Suprapubic skin (tissue), 4 donors: ENCODE measurements at places on chromosomes 5 and 9. TPM values are rescaled to one million over a fixed set of nuclear protein-coding genes. Genes with fewer than 3 reads are reported as not detected.
A peak's percentile ranks its signal among the peaks of the same experiment; 100 is the strongest.

The ABLIM3 gene
- total RNA-seq = 4.7 TPM

The SOWAHA gene
- 0.23 TPM for total RNA-seq

GRCh38 chr5:124162767-124163532 is 583.5 kb downstream of the ZNF608 start:
- DNase-seq = no peak
- no peaks in the 10 kb centered on the region for H3K27me3 ChIP-seq

The TSPAN17 gene
- total RNA-seq = 19.2 TPM

The GABRB2 gene
- 0.24 TPM for total RNA-seq

DNA sequence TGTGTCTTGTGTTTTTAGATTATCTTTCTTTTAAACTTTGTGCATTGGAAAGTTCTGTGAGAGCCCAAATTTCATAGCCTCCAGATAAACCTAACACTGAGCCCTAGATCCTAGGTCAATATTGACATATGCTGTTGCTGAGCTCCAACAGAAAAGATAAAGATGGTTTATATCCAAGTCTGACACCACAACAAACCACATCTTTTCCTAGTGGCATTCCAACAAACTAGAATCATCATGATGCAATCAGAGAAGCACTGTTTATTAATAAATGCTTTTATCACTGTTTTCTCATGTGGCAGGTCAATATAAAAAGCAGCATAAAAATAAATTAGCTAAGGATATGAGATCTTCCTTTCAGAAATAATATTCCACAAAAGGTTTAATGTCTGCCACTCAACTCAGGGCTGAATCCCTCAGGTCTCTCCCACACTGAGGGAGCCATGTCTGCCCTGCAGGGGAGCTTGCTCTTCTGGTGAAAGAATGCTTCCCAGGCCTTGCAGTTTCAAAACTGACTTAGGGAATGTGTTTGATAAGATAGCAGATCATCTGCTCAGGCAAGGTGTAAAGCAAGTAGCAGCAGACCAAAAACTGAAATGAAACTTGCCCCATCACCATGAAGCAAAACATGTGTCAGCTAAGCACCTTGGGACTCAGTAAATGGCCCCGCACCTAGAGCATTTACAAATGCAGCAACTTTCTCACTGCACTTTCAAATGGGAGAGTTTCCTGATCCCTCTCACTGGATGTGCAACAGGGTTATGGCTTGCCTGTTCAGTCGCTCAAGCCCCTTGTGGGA is 493.0 kb downstream of the AGTPBP1 start:
- no peaks in the 10 kb centered on the region for H3K4me1 ChIP-seq
- no peak for DNase-seq
- H3K27me3 ChIP-seq = no peaks in the 10 kb centered on the region
- no peaks in the 10 kb centered on the region for H3K36me3 ChIP-seq

The IER5L gene
- 8.2 TPM for total RNA-seq

The LAMC3 gene
- 5.0 TPM for total RNA-seq

- H3K27me3 ChIP-seq = no peaks in the 10 kb centered on the region
- no peaks in the 10 kb centered on the region for H3K36me3 ChIP-seq
- peaks cover 4% of the 10 kb centered on the region for H3K4me1 ChIP-seq
- H3K27ac ChIP-seq = no peak overlapping the region
- H3K4me3 ChIP-seq = no peak overlapping the region
These were observed 173.3 kb upstream of the HMHB1 start for GRCh38 chr5:143638654-143639053.

- H3K36me3 ChIP-seq = no peaks in the 10 kb centered on the region
- no peaks in the 10 kb centered on the region for H3K27me3 ChIP-seq
- no peak overlapping the region for H3K27ac ChIP-seq
- no peak overlapping the region for H3K4me3 ChIP-seq
- H3K4me1 ChIP-seq = peaks cover 3% of the 10 kb centered on the region
These were observed 201.7 kb downstream of the BNC2 start for GRCh38 chr9:16668734-16669295.

GRCh38 chr9:91162784-91163443 is 198.8 kb downstream of the AUH start:
- no peaks in the 10 kb centered on the region for H3K36me3 ChIP-seq
- peak overlapping the region; percentile 36 for H3K27ac ChIP-seq
- H3K4me1 ChIP-seq = peaks cover 30% of the 10 kb centered on the region
- no peak for DNase-seq

The SAP30L gene
- 16.1 TPM for total RNA-seq

GRCh38 chr5:179319123-179319522 is 26.1 kb downstream of the ADAMTS2 start:
- H3K27ac ChIP-seq = no peak overlapping the region
- peaks cover 22% of the 10 kb centered on the region for H3K4me1 ChIP-seq
- peak; percentile 30 for DNase-seq
- H3K36me3 ChIP-seq = no peaks in the 10 kb centered on the region

DNA sequence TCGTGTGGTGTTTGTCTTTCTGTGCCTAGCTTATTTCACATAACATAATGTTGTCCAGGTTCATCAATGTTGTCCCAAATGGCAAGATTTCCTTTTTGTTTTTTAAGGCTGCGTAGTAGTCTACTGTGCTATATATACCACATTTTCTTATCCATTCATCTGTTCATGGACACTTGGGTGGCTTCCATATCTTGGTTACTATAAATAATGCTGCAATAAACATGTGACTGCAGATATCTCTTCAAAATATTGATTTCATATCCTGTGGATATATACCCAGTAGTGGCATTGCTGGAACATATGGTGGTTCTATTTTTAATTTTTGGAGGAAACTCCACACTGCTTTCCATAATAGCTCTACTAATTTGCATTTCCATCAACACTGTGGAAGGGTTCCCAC is 25.5 kb upstream of the CCNH start:
- no peak for DNase-seq
- no peak overlapping the region for H3K27ac ChIP-seq
- H3K4me3 ChIP-seq = no peak overlapping the region
- H3K4me1 ChIP-seq = no peaks in the 10 kb centered on the region
- no peaks in the 10 kb centered on the region for H3K27me3 ChIP-seq

- peak overlapping the region; percentile 75 for H3K27ac ChIP-seq
- H3K27me3 ChIP-seq = no peaks in the 10 kb centered on the region
- H3K4me1 ChIP-seq = peaks cover 76% of the 10 kb centered on the region
- no peak for DNase-seq
- no peak overlapping the region for H3K4me3 ChIP-seq
- H3K36me3 ChIP-seq = peaks cover 4% of the 10 kb centered on the region
These were observed 24.2 kb downstream of the NEK6 start for GRCh38 chr9:124281931-124282371.

- peak overlapping the region; percentile 80 for H3K4me3 ChIP-seq
- H3K4me1 ChIP-seq = peaks cover 57% of the 10 kb centered on the region
- no peaks in the 10 kb centered on the region for H3K36me3 ChIP-seq
- peak; percentile 94 for DNase-seq
- H3K27me3 ChIP-seq = peaks cover 78% of the 10 kb centered on the region
- H3K27ac ChIP-seq = peak overlapping the region; percentile 81
These were observed 658 bp upstream of the PCDH1 start for GRCh38 chr5:141878711-141879425.

- H3K4me1 ChIP-seq = no peaks in the 10 kb centered on the region
- H3K36me3 ChIP-seq = no peaks in the 10 kb centered on the region
- no peak for DNase-seq
- no peak overlapping the region for H3K27ac ChIP-seq
These were observed 156.8 kb downstream of the NXNL2 start for GRCh38 chr9:88691811-88692210.

GRCh38 chr5:42837601-42838000 is 25.9 kb upstream of the SELENOP start:
- no peak overlapping the region for H3K4me3 ChIP-seq
- H3K27ac ChIP-seq = no peak overlapping the region
- H3K36me3 ChIP-seq = no peaks in the 10 kb centered on the region
- peaks cover 28% of the 10 kb centered on the region for H3K4me1 ChIP-seq
- H3K27me3 ChIP-seq = no peaks in the 10 kb centered on the region

- DNase-seq = no peak
- H3K36me3 ChIP-seq = no peaks in the 10 kb centered on the region
- H3K4me3 ChIP-seq = no peak overlapping the region
- no peak overlapping the region for H3K27ac ChIP-seq
- no peaks in the 10 kb centered on the region for H3K27me3 ChIP-seq
These were observed 110.6 kb upstream of the FER start for GRCh38 chr5:108637134-108637533.

DNA sequence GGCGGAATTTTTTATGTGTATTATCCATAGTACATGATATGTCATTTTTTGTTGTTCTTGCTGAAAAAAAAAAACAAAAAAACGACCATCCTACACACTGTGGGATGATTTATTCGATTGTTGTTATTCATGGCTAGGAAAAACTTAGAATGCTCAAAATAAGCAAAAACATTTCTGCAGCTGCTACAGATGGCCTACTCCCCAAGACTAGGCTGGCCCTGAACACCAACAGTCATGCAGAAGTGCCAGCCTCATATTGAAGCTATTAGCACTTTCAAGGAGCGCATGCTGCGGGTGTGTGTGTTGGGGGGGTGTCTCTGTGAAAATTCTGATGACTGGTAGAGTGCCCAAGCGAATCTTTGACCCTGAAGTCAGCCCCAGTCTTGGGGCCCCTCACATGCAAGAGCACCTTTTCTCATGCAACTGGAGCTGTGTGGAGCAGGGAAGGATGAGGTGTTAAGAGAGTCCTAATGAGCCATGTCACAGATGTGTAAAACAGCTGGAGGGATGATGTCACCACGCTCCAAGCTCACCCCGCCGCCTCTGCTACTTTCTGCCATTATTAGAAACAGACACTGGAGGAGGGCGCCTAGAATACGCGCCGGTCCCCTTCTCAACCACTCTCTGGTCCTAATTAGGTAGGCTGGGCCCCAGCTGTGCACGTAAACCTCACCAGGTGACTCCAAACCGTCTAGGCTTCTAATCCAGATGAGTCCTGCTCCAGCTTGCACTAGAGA is 61.0 kb upstream of the SMIM23 start:
- no peak overlapping the region for H3K4me3 ChIP-seq
- no peaks in the 10 kb centered on the region for H3K36me3 ChIP-seq
- peak; percentile 76 for DNase-seq
- no peak overlapping the region for H3K27ac ChIP-seq
- H3K27me3 ChIP-seq = peaks cover 12% of the 10 kb centered on the region
- peaks cover 5% of the 10 kb centered on the region for H3K4me1 ChIP-seq

DNA sequence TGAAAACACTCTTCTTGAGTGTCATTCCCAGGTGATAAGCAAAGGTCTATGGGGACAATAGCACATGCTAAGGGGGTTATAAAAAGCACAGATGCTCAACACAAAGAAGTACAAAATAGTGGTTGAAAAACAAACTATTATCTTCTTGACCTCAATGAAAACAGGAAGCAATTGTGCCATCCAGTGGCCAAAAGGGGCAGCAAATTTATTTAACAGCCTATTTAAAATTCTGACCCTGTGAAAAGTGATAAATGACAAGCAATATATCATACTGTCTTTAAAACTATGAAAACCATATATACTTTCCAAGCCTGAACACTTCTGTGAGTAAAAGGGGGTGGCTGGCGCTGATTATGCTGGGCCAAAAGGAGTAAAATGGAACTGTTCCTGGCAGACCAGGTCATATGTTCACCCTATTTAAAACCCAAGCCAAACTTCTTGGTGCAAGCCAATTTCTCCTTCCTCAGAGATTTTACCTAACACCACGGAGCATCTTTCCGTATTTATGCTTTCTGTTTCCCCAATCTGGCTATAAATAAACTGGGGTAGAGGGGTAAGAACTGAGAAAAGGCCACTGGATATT is 29.7 kb downstream of the TEX10 start:
- H3K36me3 ChIP-seq = peaks cover 29% of the 10 kb centered on the region
- no peak overlapping the region for H3K27ac ChIP-seq
- H3K4me1 ChIP-seq = no peaks in the 10 kb centered on the region
- DNase-seq = no peak

DNA sequence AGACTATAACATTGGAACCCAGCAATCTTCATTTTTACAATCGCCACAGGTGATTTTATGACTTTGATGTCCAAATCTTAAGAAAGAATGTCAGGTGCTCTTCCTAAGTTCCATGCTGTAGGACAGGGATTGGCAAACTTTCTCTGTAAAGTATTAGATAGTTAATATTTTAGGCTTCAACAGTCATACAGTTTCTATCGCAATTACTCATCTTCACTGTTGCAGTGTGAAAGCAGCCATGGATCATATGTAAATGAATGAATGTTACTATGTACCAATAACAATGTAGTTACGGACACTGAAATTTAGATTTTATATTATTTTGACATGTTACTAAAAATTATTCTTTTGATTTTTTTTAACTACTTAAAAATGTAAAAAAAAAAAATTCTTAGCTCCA is 169.7 kb downstream of the DTWD2 start:
- H3K4me1 ChIP-seq = no peaks in the 10 kb centered on the region
- H3K4me3 ChIP-seq = no peak overlapping the region
- no peak for DNase-seq
- no peaks in the 10 kb centered on the region for H3K36me3 ChIP-seq
- no peak overlapping the region for H3K27ac ChIP-seq

The ARID3C gene
- 0.42 TPM for total RNA-seq
